ENCODE measurements at places on chromosomes 4 and X. TPM values are rescaled to one million over a fixed set of nuclear protein-coding genes. Genes with fewer than 3 reads are reported as not detected.

Gene REPS2
- total RNA-seq: 0.58 TPM

GRCh38 chr4:19971829-19972228, 279.9 kb upstream of the SLIT2 start:
- DNase-seq: no peak

GRCh38 chr4:17058916-17059741, 160.7 kb upstream of the LDB2 start:
- no peak for DNase-seq

DNA sequence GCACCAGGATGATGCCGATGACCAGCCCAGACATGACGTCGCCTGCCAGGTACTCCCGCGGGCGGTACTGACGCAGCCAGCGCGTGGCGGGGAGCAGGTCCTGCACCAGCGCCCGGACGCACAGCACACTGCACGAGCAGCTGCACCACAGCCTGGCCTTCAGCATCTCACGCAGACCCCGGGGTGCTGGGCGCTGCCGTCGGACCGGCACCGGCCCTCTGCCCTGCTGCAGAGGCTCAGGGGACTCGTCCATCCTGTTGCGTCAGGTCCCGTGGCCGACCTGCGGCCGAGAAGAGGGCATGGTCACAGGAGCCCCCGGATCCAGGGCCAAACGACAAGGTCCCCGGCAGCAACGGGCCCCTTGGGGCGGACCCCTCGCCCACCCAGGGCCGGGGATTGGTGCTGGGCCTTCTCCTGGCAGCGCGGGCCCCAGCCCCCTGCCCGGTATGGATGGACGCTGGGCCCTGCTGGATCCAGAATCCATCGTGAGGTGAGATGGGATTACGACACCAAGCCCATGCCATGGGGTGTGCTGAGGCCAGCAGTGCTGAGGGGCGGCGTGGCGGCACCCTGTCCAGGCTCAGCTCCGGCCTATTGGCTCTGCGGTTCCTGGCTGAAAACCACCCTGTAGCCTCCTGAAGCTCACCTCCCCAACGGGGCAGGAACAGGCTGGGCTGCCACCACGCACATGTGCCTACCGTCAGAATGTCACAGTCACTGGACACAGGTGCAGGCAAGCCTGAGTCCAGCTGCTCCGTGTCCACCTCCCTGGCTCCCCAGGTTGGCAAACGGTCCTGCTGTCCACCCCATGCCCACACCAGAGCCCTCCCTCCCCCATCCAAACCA, 1.5 kb downstream of the SLC26A1 start:
- no peak for DNase-seq

Gene HHIP
- total RNA-seq: 1.3 TPM

DNA sequence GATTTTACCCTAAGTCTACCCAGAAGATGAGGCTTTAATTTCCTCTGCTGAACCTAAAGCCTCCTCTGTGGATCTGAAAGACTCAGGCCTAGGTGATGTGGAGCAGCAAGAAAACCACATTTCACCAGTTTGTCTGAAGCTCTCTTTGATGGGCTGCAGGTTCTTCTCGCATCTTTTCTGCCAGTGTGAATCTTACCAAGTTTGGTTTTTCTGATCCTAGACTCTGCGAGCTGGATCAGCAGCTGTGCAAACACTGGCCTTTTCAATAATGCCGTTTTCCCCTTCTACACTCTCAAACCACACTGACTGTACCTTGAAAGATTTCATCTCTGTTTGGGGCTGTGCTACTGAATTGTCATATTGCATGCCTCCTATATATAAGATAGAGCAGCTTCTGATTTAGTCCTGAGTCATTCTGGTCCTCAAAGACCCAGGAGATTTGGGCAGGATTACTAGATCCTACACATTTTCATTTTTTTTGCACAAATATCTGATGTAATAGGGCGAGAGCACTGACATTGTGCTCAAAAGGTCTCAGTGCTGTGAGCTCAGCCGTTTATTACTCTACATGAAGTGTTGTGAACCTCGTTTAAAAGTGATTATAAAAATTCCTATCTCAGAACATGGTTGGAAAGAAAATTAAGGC, 133.6 kb upstream of the FAM9C start:
- no peak for DNase-seq

GRCh38 chr4:71445811-71446210, 107.0 kb downstream of the SLC4A4 start:
- DNase-seq: no peak

GRCh38 chr4:150782311-150782710, 200.4 kb downstream of the MAB21L2 start:
- no peak for DNase-seq

- DNase-seq: no peak
These were observed 20.6 kb upstream of the TEC start for GRCh38 chr4:48290146-48290772.

GRCh38 chrX:13719192-13719856, 15.1 kb downstream of the TRAPPC2 start:
- no peak for DNase-seq

DNA sequence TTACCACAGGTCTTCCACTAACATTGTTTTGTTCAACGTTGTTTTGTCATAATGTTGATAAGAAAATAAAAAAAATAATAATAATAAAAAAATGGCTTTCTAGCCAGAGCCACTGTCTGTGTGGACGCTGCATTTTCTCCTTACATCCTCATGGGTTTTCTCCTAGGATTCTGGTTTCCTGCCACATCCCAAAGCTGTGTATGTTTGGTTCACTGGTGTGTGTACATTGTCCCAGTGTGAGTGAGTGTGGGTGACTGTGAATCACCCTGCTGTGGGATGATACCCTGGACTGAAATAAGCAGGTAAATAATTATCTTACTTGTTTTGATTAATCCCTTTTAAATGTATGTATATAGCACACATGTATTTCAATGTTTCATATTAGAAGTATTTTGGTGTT, 2154.4 kb upstream of the AGA start:
- DNase-seq: no peak

GRCh38 chrX:130170752-130171445, 863 bp upstream of the RAB33A start:
- peak; percentile 57 for DNase-seq

GRCh38 chr4:138444260-138444659, 202.1 kb upstream of the SLC7A11 start:
- no peak for DNase-seq

Gene OGT
- total RNA-seq: 130 TPM

DNA sequence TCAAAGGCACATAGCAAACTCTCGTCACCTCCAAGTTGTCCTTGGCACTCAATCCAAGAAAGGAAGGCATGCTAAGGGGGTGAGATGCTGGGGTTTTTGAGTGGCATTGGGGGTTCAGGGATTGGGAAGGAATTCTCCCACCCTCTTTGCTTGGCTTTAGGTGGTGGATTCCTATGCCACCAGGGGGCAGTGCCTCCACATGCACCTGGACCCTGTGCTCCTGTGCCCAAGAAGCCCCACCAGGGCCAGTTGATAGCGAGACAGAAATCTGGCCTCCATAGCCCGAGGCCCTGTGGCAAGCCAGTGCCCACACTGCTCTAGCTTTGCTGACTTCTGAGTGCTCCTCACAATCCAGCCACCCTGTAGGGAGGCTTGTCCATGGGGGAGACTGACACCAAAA, 2.0 kb upstream of the FATE1 start:
- peak; percentile 20 for DNase-seq

- DNase-seq: no peak
These were observed 7.7 kb upstream of the SLAIN2 start for GRCh38 chr4:48333587-48333986.

Gene PLXNA3
- 74.1 TPM for total RNA-seq

DNA sequence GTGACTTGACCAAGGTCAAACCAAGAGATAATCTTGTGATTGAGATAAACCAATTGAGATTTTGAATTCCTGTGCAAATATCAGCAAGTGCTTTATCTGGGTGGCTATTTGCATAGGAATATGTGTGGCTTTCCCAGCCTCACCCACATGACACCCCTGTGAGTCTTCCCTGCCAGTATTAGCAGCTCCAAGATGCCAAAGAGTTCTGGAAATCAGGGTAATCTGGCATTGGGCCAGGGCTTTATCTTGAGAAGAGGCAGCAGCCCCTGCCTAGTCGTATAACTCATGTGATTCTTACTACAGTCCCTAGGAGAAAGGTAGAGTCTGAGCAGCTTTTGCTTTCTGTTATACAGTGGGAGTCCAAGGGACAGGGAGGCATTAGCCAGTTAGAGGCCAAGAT, 87.7 kb downstream of the RLIM start:
- no peak for DNase-seq

Gene FANCB
- total RNA-seq: 19.5 TPM

DNA sequence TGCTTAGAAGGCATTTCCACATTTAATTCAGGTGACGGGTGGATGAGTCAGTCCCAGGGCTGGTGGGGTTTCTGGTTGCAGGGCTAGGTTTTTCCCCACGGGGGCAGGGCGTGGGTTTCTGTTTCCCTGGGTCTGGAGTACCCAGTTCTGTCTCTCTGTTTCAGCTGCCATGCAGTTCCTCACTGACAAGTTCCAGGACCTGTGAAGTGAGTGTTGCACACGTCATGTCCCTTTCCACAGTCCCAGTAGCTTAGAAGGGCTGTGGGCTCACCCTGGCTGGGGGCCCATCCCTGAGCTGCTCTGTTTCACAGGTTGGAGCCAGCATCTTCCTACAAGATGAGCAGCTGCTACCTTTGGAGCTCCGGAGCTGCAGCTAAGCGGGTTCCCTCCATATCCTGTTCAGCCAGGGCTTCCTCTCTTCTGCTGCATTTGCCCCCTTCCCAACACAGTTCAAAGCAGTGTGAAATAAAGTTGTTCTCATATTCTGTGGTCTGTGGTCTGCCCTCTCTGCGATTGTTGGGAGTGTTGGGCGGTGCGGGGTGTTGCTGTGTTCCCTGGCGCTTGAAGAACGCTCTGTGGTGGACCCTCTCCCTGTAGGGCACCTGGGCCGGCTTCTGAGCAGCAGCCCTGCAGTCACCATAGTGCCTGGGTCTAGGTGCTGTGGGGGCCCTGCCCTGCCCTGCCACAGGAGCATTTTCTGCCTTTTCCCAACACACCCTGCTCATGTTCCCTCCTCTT, 3.9 kb downstream of the LOC101059915 start:
- no peak for DNase-seq

DNA sequence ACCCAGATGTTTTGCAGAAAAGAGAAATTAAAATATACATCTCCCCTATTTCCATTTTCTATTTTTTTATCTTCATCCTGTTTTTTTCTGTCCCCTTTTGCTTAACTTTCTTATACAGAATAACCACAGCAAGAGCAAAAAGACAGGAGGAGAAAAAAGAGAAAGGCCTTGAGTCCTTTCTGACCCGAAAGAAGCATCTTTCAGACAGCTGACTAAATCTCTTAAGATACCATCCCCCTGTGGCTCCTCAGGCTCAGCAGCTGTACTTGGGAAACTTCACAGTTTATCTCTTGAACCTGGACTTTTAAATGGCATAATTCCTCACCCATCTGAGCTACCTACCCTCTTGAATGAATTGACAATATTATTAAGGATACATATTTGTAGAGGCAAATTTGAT, 100.2 kb downstream of the FIP1L1 start:
- DNase-seq: no peak

DNA sequence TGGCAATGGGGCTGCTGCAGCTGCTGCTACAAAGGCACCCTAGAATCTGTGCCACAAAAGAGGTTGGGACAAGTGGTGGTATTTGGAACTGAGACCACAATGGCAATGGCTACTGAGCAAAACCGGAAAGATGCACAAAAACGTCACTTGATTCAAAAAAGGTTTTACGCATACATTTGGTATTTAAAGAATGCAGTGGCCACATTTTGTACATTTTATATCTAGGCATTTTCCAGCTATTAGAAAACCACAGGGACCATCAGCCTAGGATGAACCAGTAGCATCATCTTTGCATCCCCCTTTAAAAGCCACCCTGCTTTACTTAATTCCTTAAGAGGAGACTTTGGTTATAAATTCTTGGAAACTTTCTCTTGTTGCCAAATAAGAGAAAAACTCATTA, 104.8 kb upstream of the CXCL13 start:
- no peak for DNase-seq

GRCh38 chrX:119685225-119686066, 7.5 kb downstream of the SEPTIN6 start:
- no peak for DNase-seq

DNA sequence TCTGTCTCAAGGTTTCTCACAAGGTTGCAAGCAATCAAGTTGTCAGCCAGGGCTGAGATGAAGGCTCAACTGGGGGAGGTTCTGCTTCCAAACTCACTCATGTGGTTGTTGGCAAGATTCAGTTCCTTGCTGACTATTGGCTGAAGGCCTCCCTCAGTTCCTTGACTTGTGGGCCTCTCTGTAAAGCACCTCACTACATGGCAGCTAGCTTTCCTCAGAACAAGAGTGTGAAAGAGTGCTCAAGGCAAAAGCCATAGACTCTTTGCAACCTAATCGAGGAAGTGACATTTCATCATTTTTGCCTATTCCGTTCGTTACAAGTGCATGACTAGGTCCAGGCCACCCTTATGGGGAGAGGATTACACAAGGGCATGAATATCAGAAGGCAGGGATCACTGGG, 52.0 kb downstream of the CXorf58 start:
- DNase-seq: no peak

- DNase-seq: no peak
These were observed 12.5 kb downstream of the HPF1 start for GRCh38 chr4:169745291-169745690.

DNA sequence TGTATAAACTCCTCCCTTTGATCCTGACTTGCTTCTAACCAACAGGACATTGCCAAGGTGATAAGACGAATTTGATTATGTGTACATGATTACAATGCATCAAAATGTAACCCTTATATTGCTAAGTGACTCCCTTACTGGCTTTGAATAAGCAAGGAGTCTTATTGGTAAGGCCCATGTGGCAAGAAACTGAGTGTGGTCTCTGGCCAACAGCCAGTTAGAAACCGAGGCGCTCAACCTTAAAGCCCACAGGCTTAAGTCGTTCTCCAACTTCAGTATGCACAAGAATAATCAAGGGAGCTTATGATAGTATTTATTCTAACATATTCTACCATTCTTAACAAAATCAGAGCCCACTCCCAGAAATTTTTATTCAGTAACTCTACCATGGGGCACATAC, 374.2 kb upstream of the F9 start:
- DNase-seq: no peak

- DNase-seq: no peak
These were observed 223.8 kb downstream of the CHIC2 start for GRCh38 chr4:53840643-53841042.

DNA sequence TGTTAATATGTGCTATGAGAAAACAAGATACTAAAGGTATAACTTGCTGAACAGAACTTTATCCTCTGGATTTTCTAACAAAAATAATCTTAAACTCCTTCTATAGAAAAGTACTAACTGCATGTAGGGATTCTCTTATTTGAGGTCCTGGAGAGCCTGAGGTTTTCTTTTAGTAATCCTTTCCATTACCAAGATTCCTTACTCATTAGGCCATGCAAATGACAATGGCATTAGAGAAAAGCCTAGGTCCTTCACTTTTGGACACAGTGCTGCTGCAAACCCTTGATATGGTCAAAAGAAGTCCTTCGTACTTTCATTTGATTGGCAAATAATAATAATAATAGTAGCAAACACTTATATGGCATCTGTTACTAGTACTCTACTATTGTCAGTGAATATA, 3.2 kb downstream of the MMRN1 start:
- no peak for DNase-seq

DNA sequence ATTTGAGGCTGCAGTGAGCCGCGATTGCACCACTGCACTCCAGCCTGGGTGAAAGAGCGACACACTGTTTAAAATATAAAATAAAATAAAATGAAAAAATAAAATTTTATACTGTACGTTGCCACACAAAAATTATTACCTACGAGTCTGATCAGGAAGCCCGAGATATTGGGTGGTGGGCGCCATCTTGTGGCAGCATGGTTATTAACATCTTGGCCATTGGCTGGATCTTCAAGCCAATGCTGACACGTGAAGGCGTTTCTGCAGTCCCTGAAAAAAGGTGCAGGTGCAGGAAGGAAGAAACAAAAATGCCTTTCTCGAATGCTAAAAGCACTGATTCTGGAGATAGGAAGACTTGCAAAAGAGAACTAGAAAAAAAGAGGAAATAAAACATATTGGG, 4.9 kb upstream of the TLR8 start:
- peak; percentile 59 for DNase-seq

Gene PDZD4
- total RNA-seq: 52.5 TPM
